ENCODE measurements at places on chromosomes 4 and X.

GRCh38 chrX:29935455-29935854 lies 279.9 kb upstream of the MAGEB2 start:
- no peak for DNase-seq

- no peak for DNase-seq
Measured at GRCh38 chr4:91268913-91269312, 1034.9 kb upstream of the GRID2 start.

DNA sequence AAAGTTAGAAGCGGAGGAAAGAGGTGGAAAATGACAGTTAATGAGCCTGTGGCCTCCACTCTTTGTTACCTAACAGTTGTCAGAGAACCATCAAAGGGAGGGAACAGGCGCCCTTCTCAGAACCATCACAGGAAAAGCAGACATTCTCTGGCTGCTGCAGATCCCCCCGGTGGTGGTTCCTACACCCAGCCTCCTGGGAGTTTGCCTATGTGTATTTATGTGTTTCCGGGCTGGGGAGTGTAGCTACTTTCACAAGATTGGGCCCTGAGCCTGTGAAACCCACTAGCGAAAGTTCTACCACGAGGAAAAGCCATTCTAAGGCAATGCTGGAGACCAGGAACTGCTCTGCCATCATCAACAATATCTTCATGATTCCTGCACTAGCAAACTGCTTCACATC lies 52.7 kb upstream of the BCOR start:
- no peak for DNase-seq

GRCh38 chrX:40968180-40968579 lies 117.1 kb upstream of the USP9X start:
- no peak for DNase-seq

Data from stimulated activated CD4-positive, alpha-beta T cell treated with anti-CD3 and anti-CD28 coated beads, Interleukin-1b, Interleukin-23, amount 100 ng/mL, for 48 hours (primary cell).